ENCODE measurements at places on chromosomes 3 and 15. TPM values are rescaled to one million over a fixed set of nuclear protein-coding genes. Genes with fewer than 3 reads are reported as not detected.

- no peak for DNase-seq
Measured at GRCh38 chr15:40684381-40684780, 10.6 kb upstream of the RAD51 start.

Gene SLC7A14
- polyA plus RNA-seq = 2.3 TPM

- no peak for DNase-seq
Measured at GRCh38 chr3:64046996-64047594, 23.8 kb upstream of the PSMD6 start.

Gene PRICKLE2
- 14.7 TPM for polyA plus RNA-seq

Gene CA12
- 55.5 TPM for polyA plus RNA-seq

Gene SLC15A2
- 0.63 TPM for polyA plus RNA-seq

DNA sequence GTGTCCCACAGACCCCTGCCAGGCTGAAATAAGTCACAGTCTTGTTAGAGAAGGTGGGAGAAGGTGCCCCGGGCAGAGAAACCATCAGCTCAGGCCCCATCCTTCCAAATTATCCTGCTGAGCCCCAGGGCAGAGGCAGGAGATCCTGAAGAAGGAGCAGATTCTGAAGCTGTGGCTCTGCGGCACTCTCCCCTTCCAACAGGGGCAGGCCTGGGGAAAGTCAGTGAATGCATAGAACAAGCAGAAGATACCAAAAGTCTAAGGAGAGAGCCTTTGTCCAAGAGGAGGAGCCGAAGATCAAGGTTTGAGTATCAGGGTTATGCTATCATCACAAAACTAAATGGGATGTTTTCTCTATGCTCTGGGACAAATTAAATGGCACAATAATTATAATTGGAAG lies 249.3 kb downstream of the XXYLT1 start:
- no peak for DNase-seq

- no peak for DNase-seq
Measured at GRCh38 chr15:101623367-101624304, 28.5 kb downstream of the TM2D3 start.

GRCh38 chr15:68423359-68424296 lies 8.3 kb downstream of the ITGA11 start:
- DNase-seq = no peak

Gene RYR3
- not detected for polyA plus RNA-seq

Gene FAM81A
- polyA plus RNA-seq = not detected

DNA sequence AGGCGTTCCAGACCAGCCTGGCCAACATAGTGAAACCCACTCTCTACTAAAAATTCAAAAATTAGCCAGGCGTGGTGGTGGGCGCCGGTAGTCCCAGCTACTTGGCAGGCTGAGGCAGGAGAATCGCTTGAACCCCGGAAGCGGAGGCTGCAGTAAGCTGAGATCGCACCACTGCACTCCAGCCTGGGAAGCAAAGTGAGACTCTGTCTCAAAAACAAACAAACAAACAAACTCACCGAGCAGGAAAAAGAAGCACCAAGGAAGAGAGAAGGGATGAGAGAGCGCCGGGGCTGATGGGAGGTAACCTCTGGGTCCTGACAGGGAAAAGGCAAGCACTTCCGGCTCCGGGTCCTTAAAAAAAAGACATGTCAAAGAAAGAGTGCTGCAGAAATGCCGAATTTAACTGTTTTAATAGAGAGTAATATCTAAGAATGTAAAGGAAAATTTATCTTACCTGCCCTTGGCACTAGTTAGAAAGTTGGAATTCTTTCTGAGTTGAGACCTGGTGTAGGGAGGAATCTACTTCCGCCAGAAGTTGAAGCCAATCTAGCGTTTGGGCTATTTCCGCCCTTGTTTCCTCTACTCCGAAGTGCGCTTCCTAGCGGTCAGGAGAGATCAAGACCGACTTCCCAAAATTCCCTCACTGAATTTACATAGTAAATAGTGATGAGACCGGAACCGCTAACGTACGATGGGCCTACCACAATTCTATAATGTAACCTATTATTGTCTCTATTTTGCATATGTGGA lies 29.1 kb downstream of the EFCAB12 start:
- DNase-seq = peak; percentile 90

GRCh38 chr3:175149675-175150074 lies 290.5 kb downstream of the NAALADL2 start:
- no peak for DNase-seq

DNA sequence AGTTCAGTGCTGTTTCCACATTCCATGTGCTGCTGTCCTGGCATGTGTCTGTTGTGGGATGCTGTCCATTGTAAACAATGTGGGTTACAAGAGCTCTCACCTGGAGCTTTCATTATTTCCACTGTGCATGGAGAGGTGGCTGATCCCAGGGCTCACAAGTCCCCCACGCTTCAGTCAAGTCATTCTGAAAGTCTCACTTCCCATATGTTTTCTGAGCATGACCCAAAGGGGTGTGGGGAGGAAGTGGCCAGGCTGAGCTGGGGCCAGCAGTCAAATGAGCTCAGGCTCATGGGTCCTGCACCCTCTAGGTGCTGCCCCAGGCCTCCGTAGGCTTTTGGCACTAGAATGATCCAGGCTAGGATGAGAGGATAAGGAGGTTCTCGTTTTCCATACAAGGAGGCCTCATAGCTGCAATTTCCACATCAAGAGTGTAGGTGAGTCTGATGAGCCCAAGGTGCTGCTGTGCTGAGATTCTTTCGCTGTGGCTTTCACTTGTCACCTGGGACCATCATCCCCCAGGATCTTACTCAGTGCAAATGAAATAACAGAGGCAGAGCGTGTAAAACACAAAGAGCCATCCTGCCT lies 22.0 kb downstream of the STARD5 start:
- DNase-seq = no peak

DNA sequence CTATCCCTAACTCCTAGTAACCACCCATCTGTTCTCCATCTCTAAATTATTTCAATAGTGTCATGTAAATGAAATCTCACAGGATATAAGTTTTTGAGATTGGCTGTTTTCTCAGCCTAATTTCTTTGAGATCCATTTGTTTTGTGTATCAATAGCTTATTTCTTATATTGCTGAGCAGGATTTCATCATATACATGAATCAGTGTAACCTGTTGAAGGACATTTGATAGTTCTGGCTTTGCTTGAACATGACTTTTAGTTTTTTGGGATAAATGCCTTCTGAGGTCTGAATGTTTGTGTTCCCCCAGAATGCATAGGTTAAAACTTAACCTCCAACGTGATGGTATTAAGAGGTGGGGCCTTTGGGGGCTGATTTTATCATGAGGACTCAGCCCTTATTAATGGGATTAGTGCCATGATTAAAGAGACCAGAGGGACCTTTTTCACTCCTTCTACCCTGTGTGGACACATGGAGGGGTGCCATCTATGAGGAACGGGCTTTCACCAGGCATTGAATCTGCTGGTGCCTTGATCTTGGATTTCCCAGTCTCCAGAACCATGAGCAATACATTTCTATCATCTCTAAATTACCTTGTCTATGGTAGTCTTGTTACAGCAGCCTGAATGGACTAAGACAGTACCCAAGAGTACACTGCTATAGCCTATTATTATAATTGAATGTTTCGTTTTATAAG lies 118.3 kb downstream of the FNDC3B start:
- DNase-seq = no peak

DNA sequence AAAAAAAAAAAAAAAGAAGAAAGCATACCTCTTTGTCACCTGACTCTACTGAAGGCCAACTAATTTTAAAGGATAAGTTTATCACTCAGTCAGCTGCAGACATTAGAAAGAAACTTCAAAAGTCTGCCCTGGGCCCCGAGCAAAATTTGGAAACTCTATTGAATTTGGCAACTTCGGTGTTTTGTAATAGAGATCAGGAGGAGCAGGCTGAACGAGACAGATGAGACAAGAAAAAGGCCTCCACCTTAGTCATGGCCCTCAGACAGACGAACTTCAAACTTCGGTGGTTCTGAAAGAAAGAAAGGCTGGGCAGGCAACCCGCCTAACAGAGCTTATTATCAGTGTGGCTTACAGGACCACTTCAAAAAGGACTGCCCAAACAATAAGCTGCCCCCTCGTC lies 18.5 kb downstream of the GLDN start:
- no peak for DNase-seq

DNA sequence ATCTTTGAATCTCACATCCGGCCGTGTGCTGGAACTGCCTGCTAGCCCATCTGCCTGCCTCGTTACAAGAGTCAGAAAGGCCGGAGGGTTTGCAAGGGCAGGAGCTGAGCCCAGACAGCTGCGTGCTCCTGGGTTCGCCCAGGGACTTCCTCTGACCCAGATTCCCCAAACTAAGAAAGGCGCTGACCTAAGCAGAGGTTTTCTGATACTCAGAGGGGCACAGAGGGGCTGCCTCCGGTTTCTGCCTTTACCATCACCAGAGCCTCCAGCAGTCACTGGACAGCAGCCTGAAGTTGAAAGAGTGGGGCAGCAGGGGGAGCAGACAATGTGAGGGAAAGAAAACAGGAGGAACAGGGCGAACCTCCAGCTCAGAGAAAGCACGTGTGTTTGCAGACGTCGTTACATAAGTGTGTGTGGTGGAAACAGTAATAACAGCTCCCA lies 33.4 kb upstream of the RAD18 start:
- DNase-seq = peak; percentile 11

DNA sequence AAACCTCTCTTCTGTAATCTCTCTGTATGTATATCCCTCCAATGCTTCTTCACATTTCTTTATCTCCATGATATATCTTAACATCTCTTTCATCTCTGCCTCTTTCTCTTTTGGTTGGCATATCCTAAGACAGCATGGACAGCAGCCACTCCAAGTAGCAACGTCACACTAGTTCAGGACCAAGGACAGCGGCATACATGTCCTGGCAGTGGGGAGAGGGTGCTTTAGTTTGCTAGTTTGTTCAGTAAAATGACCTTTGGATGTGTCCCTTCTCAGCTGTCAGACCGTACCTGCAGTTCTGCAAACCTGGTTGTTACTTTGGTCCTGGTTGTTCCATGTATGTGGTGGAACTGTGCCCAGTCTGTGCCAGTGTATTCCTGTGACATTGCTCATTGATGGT lies 225.6 kb upstream of the ROPN1 start:
- peak; percentile 44 for DNase-seq

- DNase-seq = no peak
Measured at GRCh38 chr3:10619989-10620832, 114.8 kb upstream of the ATP2B2 start.

DNA sequence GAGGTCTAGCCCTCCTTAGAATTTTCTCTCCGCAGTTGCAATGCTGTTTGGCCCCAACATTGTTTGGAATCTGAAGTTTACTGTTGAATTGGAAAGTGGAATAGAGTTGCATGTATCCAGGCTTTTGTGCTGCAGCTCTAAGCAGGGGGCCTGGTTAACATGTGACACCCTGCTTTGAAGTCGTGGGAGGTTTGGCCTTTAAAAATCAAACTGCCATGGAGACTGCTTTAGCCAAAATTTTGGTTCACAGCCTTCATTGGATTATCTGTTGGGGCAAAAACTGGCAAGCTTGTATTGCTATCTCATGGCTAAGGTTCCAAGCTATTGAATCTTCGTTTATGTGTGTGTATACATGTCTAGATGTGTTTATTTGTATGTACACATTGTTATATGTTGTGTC lies 15.8 kb downstream of the CYP11A1 start:
- no peak for DNase-seq

DNA sequence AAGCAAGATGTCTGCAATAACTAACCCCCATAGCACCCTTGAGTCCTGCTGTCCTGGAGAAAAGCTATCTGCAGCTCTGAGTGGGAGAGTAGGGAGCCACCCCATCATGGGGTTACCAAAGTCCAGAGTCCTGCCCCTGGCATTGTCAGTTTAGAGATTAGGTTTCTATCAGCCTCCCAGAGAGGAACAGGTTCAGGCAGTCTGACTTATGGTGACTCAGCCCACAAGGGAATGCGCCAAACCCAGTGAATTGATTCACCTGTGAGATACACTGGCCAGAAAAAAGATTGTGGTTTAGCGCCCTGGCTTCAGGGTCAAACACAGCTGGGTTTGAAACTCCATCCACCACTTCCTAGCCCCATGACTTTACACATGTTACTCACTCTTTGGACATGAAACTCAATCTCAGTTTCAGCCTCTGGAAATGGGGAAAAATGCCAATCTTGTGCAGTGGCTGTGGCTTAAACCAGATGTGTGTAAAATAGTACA lies 263.6 kb upstream of the HES1 start:
- peak; percentile 94 for DNase-seq

Data from AG04450 (cell line).